ENCODE measurements at places on chromosomes 2 and 18.

- no peak for DNase-seq
These were observed 2896.7 kb upstream of the TEKT4 start for GRCh38 chr2:91974401-91975129.

GRCh38 chr2:64587561-64587960 is 63.4 kb downstream of the AFTPH start:
- no peak for DNase-seq

GRCh38 chr2:223528036-223528435 is 74.1 kb downstream of the SCG2 start:
- no peak for DNase-seq

DNA sequence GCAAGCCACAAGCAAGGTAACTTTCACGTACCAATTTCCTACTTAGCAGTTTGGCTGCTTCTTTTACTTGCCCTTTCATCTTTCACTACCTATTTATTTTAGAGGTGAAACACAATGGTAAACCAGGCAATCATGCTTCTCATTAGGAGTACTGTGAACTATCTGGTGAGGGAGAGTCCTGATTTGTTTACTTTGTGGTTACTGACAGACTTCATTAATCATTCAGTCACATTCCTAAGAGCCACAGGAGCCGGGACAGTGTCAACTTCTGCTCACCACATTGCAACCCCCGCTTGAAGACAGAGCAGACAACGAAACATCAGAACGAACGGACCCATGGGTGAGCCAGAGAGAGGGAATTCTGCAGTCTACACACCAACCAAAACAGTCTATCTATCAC is 28.8 kb downstream of the TUBB6 start:
- DNase-seq, result no peak

Data from SK-N-DZ (cell line).